ENCODE measurements at places on chromosomes 3 and 15. TPM values are rescaled to one million over a fixed set of nuclear protein-coding genes. Genes with fewer than 3 reads are reported as not detected.

Gene SOX14
- not detected for total RNA-seq

Gene ARRDC4
- 293 TPM for total RNA-seq

Gene TTLL13
- 0.10 TPM for total RNA-seq

Gene GOLGA8F
- 0.15 TPM for total RNA-seq
